ENCODE measurements at places on chromosomes 5 and 9. TPM values are rescaled to one million over a fixed set of nuclear protein-coding genes. Genes with fewer than 3 reads are reported as not detected.
A peak's percentile ranks its signal among the peaks of the same experiment; 100 is the strongest.

- DNase-seq, result no peak
Observed at GRCh38 chr9:13726746-13727145, 447.3 kb upstream of the MPDZ start.

GRCh38 chr9:131347376-131348020, 46.4 kb upstream of the PRRC2B start:
- no peak for DNase-seq

- peak; percentile 80 for DNase-seq
Observed at GRCh38 chr5:83577036-83577636, 105.6 kb downstream of the VCAN start.

DNA sequence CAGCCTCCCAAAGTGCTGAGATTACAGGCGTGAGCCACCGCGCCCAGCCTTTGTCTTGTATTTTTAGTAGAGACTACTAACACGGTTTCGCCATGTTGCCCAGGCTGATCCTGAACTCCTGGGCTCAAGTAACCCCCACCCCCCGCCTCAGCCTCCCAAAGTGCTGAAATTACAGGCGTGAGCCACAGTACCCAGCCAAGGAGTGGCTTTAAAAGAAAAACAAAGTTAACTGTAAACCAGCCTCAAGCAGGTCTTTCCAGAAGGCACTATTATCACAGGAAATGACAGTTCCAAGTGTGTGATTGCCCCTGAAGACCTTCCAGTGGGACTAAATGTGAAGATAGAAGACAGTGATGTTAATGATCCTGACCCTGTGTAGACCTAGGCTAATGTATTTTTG, 31.1 kb downstream of the SIL1 start:
- DNase-seq, result no peak

DNA sequence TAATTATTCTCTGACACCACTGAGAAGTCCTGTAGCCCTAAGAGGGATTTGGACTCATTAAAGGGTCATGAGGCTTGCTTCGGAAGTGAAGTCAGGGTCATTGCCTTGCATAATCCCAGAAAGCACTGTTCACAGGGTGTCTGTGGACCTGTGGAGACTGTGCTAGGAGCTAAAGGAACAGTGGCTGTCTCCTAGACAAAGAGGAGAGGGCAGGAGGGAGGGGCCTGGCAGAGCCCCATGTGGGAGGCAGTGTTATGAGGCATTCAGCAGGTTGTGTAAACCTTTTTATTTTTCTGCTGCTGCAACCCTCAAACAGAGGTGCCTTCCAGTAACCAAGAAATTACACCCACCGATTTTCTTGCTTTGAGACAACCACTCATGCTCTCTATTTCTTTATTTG, 3.3 kb downstream of the TMEM174 start:
- no peak for DNase-seq

DNA sequence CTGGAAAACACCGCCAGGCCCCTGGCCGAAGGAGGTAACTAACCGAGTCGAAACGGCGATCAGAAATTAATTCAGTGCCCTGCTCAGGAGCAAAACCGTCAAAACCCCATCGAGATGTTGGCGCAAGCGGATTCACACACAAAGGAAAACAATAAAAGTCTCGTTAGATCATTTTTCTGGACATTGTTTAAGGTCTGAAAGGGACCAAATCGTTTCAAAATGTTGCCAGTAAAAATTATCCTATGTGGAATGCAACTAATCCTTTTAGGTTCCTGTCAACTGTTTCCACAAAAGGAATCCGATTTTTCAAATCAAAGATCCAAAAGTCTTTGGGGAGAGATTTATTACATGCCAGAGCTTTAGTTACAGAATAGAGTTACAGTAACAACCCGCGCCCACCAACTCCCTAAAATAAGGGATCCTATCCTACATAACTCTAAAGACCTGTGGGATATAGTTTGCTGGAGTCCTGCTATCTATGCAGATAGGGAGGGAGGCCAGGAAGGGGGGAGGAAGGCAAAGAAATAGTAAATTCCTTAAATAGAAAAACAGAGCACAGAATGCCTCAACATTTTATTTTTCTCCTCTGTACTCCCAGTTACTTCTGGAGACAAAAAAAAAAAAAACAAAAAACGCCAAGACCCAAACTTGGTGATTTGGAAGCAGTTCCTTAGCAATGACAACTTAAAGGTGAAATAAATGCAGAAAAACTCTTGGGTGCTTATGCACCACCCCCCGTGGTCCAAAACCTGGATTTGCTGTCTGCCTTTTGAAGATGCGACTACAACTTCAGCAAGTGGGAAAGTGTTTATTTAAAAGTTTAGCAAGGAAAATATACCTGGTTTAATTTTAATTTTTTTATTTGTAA, 10.6 kb downstream of the FOXD1 start:
- no peak for DNase-seq

- DNase-seq, result no peak
Observed at GRCh38 chr9:2059274-2059929, 44.3 kb downstream of the SMARCA2 start.

GRCh38 chr5:138803285-138803684, 50.1 kb downstream of the CTNNA1 start:
- no peak for DNase-seq

The SH3RF2 gene
- total RNA-seq, result 15.9 TPM

GRCh38 chr9:131565369-131565768, 20.0 kb downstream of the PRRT1B start:
- DNase-seq, result no peak

DNA sequence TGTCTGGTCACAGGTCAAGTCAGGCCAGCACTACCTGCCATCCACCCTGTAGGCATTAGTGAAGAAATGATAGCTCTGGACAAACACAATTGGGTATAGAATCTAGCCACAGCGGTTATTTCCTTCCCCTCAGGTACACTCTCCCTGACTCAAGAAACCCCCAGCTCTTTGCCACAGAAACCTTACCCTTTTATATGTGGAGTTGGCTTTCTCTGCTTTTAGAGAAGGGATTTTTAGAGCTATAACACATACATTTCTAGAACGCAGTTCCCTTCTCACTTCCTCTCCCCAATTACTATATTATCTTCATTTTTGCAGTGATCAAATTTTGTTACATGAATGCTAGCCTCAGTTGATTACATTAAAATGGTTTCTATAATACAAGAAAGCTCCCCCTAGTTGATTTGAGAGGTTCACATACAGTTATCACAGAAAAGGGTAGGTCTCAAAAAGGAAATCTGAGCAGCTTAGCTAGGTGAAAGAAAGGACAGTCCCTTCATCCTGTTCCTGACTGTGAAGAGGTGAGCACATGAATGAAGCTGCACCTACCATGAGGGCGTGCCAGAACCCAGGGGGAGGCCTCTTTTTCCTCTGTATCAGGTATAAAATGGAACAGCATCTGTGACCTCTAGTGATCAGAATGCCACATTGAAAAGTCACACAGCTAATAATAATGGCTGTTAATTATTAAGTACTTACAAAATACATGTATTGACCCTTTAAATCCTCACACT, 425.6 kb downstream of the KIAA0825 start:
- no peak for DNase-seq

The PCDHGA8 gene
- not detected for total RNA-seq

The C9orf153 gene
- 0.56 TPM for total RNA-seq

GRCh38 chr5:34487159-34487879, 168.8 kb upstream of the RAI14 start:
- DNase-seq, result no peak

The DOK3 gene
- 1.9 TPM for total RNA-seq

DNA sequence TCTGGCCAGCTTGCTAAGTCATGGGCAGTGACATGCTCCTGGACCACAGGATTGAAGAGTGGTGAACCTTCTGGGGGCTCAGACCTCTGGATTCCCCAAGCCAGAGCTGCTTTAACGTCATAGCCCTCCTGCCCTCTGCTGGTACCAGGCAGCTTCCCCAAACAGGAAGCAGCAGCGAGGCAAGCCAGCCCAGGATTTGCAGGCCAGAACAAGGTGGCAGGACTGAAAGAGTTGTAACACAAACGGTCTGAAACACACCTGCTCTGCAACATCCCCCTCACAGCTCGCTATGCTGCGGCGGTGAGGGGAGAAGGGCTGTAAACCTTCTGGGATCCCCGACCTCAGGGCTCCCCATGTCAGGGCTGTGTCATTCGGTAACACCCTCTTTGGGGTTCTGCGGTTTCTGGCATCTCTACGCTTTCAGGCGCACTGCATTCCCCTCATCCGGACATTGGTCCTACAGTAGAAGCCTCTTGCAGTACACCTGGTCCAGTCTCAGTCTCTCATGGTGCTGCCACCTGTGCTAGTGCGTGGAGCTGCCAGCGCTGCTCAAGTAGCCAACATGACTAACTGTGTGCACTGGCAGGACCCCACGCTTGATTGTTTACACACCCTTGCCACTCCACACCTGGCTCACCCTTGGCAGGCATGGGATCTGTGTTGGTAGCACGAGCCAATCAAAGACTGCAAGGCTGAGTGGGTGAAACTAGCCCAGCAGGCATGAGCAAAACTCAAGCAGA, 893.3 kb downstream of the PTPRD start:
- no peak for DNase-seq

The C9orf152 gene
- total RNA-seq, result 3.5 TPM

- peak; percentile 81 for DNase-seq
Observed at GRCh38 chr9:113580041-113580953, 116.8 kb downstream of the RGS3 start.

The GMCL2 gene
- total RNA-seq, result not detected

The DDX4 gene
- not detected for total RNA-seq

GRCh38 chr5:109584986-109585599, 104.6 kb upstream of the MAN2A1 start:
- DNase-seq, result no peak

The RANBP3L gene
- not detected for total RNA-seq

DNA sequence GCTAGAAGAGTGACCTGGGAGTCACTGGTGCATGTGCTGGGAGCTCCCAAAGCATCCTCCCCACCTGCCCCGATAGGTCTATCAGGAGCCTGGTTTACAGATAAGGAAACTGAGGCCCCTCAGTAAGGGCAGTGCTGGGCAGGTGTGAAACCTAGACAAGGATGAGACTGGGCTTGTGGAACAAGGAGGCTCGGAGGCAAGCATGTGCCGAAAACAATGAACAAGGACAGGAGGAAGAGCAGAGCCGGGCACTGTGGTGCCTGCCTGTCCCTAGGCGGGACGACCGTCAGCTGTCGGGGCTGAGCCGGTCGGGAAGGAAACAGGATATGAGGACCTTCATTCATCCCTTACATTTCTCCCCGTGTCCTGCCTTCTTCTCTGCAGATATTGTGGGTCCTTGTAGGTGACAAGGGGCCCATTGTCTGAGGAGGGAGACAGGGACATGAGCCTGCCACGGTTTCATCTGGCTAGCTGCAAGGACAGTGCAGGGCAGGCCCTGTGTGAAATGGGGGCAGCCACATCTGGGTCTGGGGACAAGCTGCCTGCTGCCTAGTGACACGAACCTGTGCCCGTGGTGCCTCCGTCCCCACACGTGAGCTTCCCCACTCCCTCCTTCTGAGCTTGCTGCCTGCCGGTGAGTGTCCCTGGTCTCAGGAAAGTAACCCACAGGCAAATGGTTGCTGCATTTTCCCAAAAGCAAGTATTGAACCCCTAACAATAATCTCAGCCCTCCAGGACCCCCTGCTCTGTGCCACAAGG, 18.6 kb downstream of the FGD3 start:
- no peak for DNase-seq

GRCh38 chr5:135194573-135195269, 160.7 kb upstream of the PITX1 start:
- no peak for DNase-seq

The SLC22A4 gene
- 0.26 TPM for total RNA-seq

- no peak for DNase-seq
Observed at GRCh38 chr5:16784088-16784487, 152.0 kb downstream of the MYO10 start.

DNA sequence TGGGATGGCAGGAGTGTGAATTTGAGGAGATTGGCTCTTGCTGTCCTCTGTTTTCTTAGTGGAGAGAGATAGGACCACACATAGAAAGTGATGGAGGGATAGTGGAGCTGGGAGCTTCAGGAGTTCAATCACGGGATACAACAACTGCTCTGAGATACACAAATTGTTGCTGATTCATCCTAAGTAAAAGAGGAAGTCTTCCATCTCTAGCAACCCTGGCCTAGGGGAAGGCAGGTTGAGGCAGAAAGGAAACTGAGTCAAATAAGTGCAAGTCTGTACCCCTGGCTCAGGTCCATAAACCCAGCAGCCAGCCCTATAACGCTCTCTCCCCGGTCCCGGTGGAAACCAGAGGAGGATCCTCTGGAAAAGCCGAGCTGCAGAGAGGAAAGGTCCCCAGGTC, 97.7 kb downstream of the ADCY2 start:
- no peak for DNase-seq

GRCh38 chr9:114307899-114308267, 15.0 kb upstream of the ORM1 start:
- DNase-seq, result no peak

The MYMK gene
- not detected for total RNA-seq

The GNA14 gene
- 3.4 TPM for total RNA-seq

- DNase-seq, result no peak
Observed at GRCh38 chr5:33231935-33232334, 208.8 kb upstream of the TARS1 start.

DNA sequence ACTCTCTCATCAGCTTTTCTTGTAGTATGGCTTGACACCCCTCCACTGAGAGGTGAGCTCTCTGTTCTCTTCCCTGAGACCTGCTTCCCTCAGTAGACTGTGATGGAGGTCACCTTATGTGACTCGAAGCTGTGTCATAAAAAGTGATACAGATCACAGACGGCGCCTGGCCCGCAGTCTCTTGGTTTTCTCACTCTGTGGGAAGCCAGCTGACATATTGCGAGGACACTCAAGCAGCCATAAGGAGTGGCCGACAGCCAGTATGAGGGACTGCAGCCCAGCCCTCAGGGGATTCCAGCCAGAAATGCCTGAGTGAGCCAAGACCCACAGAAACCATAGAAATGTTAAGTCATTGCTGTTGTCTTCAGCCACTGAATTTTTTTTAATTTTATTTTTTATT, 38.0 kb downstream of the GADD45G start:
- no peak for DNase-seq

The SLC34A1 gene
- not detected for total RNA-seq

The RAB3C gene
- total RNA-seq, result not detected

- peak; percentile 23 for DNase-seq
Observed at GRCh38 chr9:127763918-127764384, 14.5 kb downstream of the SH2D3C start.

GRCh38 chr5:157571357-157571827, 4.2 kb downstream of the ADAM19 start:
- DNase-seq, result no peak

Data from HT-29 (cell line).